ENCODE measurements at places on chromosomes 6 and 20.

DNA sequence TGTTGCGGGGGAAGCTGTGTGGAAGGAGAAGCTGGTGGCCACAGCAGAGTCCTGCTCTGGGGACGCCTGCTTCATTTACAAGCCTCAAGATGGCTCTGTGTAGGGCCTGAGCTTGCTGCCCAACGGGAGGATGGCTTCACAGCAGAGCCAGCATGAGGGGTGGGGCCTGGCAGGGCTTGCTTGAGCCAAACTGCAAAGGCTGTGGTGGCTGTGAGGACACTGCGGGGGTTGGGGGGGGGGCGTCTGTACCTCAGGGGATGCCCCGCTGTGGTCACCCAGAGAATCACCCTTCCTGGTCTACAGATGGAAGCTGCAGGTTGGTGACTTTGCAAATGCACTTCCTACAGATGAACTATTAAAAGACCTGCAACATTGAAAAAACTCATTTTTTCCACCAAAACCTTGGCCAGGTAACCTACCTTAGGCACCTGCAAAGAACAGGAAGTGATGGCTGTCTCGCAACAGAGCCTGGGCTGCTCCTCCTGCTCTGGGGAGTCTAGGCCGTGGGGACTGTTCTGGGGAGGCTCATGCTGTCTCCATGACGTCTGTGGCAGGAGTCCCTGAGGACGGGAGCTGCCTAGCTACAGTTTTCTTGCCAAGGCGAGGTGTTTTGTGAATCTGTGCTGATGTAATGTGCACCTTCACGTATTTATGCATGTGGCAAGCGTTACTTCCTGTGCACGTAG, 7.3 kb downstream of the NPBWR2 start:
- no peak for DNase-seq

GRCh38 chr6:137884149-137884909, 17.3 kb downstream of the TNFAIP3 start:
- no peak for DNase-seq

- DNase-seq, result peak; percentile 44
Measured at GRCh38 chr6:45741437-45742171, 274.1 kb downstream of the CLIC5 start.

GRCh38 chr20:2022163-2022562, 28.3 kb upstream of the PDYN start:
- DNase-seq, result no peak

DNA sequence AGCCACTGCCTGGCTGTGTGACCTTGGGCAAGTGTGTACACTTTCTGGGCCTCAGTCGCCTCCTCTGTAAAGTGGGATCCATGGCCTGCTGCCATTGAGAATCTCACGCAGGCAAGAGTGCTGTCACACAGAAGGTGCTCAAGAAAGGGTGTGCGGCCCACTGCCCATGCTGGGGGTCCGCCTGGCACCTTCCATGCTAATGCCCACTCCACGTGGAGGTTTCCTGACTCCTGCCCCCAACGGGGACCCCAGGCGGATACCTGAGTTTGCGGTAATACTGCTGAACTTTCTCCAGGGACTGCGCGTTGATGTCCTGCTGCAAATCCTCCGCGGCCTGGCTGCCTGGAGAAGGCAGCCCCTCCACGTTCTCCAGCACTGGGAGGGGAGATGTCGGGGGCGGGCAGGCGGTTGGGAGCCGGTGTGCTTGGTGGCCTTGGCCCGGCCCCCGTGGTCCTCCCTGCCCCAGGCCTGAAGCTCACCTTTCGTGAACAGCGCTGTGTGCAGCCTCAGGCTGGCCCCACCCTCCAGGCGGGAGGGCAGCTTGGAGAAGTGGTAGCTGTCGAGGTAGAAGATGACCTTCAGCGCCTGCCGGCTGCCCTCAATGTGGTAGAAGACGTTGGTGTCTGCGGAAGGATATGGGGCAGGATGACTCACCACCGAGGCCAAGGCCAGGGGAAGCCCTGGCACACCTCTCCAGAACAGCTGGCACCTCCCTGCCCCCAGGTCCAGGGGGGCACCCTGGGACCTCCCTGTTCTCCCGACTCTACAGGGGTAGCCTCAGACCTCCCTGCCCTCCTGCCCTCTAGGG, 195.6 kb downstream of the PREX1 start:
- DNase-seq, result no peak

DNA sequence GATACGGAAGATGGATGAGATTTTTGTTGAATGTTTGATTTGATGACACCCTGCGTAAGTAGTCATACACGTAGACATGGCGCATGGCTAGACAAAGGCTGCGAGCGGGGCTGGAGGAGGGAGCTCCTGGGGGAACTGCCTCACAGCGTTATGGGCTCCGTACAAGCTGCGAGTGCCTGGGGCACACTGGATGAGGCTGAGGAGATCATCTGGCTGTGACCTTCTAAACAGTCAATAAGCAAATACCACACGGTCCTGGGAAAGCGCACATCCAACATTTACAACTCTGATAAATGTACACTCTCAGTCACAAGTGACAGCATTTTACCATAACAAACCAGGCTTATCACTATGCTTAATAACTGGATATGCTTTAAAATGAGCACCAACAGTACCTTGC, 37.1 kb downstream of the SMLR1 start:
- no peak for DNase-seq

DNA sequence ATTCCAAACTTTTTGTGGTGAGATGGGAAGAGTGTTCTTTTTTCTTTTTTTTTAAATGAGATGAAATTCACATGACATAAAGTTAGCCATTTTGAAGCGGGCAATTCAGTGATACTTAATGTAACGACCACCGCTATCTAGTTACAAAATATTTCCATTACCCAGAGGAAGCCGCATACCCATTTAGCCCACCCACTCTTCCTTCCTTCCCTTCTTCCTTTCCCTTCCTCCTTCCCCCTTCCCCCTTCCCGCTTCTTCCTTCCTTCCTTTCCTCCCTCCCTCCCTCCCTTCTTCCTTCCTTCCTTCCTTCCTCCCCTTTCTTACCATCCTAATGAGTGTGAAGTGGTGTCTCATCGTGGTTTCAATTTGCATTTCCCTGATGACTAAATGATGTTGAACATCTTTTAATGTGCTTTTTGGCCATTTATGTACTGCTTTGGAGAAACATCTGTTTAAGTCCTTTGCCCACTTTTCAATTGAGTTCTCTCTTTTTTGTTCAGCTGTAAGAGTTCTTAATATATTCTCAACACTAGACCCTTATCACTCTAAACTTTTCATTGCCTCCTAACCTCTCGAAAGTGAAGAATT, 371.1 kb downstream of the FARS2 start:
- no peak for DNase-seq

DNA sequence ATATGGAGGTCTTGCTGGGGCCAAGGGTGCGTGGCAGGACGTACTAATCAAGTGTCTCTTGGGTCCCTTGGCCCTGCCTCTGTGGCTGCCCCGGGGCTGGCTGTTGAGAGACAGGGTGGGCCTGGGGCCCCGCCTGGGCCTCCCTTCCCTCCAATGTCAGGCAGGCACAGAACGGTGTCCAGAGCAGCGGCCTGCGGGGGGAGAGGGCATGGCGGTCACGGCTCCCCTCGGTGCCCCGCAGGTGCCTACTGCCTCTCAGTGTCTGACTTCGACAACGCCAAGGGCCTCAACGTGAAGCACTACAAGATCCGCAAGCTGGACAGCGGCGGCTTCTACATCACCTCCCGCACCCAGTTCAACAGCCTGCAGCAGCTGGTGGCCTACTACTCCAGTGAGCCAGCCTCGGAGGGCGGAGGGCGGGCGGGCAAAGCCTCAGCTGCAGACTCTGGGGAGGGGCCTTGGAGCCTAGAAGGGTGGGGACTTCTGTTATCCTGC, 50.0 kb downstream of the SRC start:
- no peak for DNase-seq

- DNase-seq, result peak; percentile 100
Measured at GRCh38 chr6:75205776-75206575, at the start of gene COL12A1. TSS of gene COL12A1 (minus strand) at chr6:75206053. CDS start at chr6:75202792, 3,261 bp downstream.

GRCh38 chr6:121105461-121105860, 228.8 kb downstream of the TBC1D32 start:
- no peak for DNase-seq

GRCh38 chr6:15150207-15150606, 95.7 kb upstream of the JARID2 start:
- no peak for DNase-seq

GRCh38 chr6:110338820-110339470, 19.2 kb downstream of the METTL24 start:
- DNase-seq, result peak; percentile 37

- no peak for DNase-seq
Measured at GRCh38 chr6:159805440-159806020, 5.5 kb downstream of the PNLDC1 start.

DNA sequence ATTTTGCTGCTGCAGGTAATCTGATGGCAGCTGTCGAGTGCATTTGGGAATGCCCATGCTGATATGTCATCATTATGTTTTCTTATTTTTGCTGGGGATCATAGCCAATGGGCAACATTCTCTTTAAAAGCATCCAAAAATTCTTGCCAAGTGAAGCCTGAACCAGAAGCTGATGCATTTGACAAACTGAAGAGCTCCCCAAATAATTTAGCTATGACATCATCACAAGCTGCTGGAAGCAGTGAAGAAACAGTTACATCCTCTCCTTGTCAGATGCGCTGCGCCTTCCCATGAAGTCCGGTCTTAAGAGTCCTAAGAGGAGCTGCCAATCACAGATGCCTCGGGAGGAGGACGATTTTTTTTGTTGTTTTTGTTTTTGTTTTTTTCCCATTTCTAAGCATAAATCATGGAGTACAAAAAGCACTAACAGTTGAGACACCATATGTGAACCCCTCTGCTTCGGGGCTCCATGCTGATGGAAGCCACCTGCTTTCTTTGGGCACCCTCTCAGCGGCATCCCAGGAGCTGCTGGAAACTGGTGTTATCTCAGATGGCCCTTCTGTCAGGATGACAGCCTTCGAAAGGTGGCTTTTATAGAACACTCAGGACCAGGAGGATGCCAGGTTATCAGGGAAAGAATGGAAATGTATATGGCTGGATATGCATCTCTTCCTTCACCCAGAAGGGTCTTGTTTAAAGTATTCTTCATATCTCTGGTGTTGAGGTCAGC, 56.1 kb upstream of the FOXQ1 start:
- DNase-seq, result peak; percentile 58

GRCh38 chr20:1278993-1279392, 12.9 kb downstream of the SNPH start:
- no peak for DNase-seq

DNA sequence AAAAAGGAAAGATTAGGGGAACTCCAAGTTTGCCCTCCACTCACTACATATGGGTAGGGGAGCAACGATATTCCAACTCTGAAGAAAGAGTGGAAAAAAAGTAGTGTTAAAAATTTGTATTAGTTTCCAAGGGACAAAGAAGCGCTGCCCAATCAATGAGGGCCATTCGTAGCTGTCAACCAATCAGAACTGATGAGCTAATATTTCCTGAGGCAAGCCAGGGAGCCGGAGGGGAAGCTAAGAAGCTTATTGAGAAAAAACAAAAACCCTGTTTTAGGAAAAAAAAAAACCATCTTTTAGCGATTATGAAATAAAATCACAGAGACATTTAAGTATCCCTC, 59.5 kb downstream of the TRIM38 start:
- DNase-seq, result peak; percentile 88

GRCh38 chr6:38345586-38345985, 294.1 kb downstream of the BTBD9 start:
- no peak for DNase-seq

Measured in IMR-90 (cell line).